ENCODE measurements at places on chromosomes 16 and 17.
A peak's percentile ranks its signal among the peaks of the same experiment; 100 is the strongest.

GRCh38 chr17:56186222-56186786 is 33.0 kb downstream of the ANKFN1 start:
- no peak for DNase-seq

- no peak for DNase-seq
Observed at GRCh38 chr17:75607086-75607485, 19.5 kb downstream of the MYO15B start.

GRCh38 chr16:87418644-87419043 is 26.5 kb downstream of the MAP1LC3B start:
- no peak for DNase-seq

DNA sequence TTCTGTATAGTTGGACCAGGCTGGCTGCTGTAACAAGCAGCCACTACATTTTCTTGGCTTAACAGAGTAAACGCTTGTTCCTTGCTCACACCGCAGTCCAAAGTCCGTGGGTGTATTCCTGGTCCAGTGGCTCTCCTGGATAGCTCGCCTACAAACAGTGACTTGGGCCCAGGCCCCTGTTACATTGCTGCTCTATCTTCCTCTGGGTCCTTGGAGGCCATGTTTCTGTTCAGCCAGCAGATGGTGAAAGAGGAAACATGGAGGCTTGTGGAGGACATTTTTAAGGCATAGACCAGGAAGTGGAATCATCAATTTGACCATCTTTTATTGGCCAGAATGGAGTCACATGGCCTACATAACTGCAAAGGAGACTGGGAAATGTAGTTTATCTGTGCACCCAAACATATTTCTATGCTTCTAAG is 55.1 kb downstream of the ATP2C2 start:
- DNase-seq: peak; percentile 66

DNA sequence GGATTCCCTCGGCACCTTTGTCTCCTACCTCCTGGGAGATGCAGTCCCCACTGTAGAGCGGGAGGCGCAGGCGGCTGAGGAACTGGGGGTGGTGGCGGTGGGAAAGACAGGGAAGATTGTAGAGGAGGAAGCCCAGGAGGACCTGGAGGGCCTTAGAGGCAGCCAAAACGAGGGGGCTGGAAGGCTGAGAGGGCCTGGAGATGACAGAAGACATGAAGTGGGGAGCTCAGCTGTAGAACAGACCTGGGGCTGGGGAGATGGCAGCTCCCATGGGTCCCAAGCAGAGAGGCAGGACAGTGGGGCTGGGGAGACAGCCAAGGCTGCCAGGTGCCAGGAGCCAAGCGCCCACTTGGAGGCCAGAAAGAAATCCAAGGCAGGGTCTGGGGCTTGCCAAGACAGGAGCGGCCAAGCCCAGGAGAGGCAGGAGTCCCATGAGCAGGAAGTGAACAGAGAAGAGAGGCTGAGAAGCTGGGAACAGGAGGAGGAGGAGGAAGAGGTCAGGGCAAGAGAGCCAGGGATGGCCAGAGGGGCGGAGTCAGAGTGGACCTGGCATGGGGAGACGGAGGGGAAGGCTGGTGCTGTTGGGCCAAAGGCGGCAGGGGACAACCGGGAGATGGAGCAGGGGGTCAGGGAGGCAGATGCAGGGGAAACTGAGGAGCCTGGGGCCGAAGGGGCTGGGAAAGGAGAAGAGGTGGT is 803 bp downstream of the APOBR start:
- DNase-seq: no peak

- DNase-seq: no peak
Observed at GRCh38 chr16:57022445-57022844, 33.1 kb downstream of the NLRC5 start.

- no peak for DNase-seq
Observed at GRCh38 chr16:72537664-72538063, 365.7 kb upstream of the PMFBP1 start.

DNA sequence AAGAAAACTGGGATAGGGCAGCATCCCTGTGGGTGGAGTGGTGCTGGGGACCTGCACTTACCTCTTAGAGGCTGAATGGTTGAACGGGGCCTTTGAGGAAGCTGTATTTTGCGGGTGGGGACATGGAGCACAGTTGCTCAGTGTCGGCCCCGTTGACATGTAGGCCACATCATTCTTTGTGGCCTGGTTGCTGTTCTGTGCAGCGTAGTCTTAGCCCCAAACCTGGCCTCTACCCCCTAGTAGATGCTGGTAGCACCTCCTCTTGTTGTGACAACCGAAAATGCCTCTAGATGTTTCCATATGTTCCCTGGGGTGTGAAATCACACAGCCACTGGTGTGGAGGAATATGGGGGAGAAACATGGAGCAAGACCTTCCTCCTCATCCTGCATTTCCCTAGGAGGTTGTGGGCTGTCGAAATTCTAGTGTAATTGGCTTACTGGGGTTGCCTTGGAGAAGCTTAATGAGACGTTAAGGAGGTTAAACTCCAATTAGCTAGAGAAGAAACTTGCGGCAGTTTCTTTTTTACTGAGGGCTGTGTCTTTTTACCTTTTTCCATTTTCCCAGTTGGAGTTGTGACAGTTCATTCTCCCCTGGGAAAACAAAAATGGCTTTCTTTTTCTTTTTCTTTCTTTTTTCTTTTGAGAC is 9.4 kb downstream of the ABCC1 start:
- DNase-seq: no peak

DNA sequence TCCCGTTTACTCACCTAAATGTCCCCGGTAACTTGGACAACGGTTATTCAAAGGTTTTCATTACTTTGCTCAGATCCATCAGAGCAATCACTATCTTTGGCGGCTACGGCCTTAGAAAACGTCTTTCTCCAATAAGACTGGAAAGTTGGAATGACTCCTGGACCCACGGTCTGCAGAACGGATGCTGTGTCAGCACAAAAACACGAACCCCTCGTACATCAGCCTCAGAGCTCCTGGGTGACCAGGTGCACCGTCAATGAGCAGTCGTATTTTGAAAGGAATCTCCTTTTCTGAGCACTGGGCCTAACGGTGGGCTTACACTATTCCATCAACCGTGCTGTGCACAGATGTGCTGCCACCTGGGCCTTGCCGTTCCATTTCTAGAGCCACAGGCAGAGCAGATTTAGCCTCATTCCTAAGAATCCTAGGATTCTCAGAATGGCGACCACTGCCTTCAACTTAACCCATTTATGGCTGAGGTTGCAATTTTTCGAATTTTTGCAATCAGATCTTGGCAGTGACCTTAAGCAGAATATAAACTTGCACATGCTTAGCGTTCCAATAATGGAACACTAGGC is 110.8 kb upstream of the ZNF750 start:
- no peak for DNase-seq

- DNase-seq: no peak
Observed at GRCh38 chr17:59802160-59802559, 90.6 kb downstream of the TUBD1 start.

GRCh38 chr17:2894782-2895181 is 98.5 kb downstream of the RAP1GAP2 start:
- no peak for DNase-seq

DNA sequence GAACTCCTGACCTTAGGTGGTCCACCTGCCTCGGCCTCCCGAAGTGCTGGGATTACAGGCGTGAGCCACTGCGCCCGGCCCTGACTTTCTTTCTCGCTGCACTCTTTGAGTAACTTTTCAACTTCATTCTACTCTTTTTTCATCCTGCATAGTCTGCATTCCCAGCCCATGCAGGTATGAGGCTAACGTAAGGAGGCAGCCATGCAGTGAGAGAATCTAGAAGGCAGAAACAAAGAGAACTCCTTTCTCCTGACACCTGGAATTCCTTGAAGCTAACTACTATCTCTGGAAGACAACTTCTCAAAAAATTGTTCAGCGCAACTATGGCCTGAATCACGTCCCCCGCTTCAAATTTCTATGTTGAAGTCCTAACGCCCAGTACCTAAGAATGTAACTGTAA is 152.0 kb downstream of the SLC39A11 start:
- DNase-seq: no peak

GRCh38 chr17:43020030-43020621 is 2.1 kb downstream of the VAT1 start:
- DNase-seq: no peak

DNA sequence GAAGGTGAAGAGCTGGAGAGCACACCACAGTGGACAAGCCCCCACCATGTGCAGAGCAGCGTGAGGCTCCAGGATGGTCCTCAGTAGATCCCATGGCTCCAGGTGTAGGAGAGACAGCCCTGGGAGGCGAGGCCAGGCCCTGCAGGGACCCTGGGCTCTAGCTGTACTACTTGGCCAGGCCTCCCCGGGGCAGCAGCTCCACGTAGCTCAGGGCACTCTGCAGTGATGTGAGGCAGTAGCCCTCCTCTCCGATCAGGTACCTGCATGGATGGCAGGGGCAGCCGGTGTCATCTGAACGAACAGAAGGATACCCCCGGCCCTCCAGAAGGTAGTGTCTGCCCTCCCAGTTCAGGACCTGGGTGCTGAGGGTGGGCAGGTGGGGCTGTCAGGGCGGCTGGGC is 6.2 kb upstream of the SPATA2L start:
- no peak for DNase-seq

DNA sequence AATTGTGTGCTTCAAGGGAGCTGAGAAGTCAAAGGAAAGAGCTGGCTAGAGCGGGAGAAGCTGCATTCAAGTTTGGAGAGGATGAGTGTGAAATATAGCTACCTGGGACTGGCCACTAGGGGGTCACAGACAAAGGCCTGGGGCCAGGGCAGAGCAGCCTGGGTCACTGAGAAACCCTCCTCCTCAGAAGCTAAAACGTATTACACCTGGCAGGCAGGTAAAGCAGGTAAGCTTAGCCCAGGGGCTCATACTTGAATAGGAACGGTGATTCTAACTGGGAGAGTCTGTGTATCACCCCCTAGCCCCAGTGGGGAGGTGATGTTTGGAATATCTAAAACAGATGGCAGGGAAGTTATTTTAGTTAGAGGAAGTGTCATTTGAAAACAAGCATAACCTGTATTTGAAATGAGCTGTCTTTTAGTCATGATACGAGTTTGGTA is 6.8 kb downstream of the KRT37 start:
- DNase-seq: no peak

DNA sequence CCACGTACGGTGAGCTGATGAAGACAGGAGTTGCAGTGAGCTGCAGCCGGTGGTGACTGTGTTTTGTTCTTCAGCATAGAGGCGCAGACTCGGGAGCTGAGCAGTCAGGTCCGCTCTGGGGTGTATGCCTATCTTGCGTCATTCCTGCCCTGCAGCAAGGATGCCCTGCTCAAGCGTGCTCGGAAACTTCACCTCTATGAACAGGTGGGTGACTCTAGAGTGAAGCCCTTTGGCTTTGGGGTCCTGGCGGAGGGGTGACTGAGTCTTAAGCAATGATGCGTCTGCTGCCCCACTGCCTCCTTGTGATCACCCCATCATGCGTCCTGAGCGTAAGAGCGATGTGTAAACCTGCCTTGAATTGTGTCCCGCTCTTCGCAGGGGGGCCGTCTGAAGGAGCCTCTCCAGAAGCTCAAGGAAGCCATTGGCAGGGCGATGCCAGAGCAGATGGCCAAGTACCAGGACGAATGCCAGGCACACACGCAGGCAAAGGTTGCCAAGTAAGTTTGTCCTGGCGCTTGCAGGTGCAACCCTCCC is 22.9 kb downstream of the UBN1 start:
- DNase-seq: no peak

DNA sequence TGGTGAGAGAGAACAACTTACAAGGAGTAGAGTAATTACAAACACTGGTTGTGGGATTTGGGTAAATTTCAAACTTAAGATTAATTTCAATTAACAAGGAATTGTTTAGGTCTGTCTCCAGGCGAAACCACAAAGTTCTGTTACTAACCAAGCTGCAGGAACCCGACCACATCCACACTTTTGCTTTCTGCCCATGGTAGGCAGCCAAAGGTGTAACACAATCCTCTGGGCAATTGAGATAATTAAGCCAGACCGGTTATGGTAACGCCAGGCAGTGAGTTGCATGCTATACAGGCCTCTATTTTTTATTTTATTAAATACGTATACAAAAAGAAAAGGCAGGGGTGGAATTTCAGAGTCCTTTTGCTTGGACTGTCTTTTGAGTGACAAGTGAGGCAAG is 12.0 kb downstream of the KCNJ2 start:
- DNase-seq: no peak

DNA sequence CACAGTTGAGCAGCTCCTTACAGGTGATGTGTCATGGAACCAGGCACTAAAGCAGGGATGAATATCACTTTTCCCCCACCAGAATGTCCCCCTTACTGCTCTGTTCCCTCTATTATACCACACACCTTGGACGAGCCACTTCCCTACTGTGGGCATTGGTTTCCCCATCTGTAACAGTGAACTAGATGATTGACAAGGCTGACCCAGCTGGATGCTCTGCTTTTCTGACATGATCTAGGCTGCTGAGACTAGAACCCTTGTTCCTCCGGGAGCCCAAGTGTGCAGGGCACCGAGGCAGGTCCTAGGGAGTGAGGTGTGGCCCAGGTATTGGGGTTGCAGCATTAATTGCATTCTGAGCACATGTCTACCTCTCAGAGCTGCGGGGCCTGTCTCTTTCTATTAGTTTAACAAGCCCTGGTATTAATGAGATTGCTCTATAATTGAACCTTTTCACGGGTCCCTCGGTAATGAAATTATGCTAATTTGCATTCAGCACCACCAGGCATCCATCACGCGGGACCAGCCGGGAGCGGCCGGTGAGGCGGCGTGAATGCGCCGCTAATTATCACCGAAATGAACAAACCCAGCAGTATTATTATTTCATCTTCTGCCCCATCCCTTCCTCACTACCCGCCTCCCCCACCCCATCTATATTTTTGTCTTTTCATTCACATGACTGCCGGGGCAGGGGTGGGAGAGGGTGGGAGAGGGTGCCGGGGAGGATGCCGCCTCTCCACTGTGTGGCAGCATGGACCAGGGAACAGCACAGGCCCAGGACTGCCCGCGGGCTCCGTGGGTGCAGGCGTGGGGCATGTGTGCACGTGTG is 121.1 kb downstream of the CYLD start:
- DNase-seq: no peak

DNA sequence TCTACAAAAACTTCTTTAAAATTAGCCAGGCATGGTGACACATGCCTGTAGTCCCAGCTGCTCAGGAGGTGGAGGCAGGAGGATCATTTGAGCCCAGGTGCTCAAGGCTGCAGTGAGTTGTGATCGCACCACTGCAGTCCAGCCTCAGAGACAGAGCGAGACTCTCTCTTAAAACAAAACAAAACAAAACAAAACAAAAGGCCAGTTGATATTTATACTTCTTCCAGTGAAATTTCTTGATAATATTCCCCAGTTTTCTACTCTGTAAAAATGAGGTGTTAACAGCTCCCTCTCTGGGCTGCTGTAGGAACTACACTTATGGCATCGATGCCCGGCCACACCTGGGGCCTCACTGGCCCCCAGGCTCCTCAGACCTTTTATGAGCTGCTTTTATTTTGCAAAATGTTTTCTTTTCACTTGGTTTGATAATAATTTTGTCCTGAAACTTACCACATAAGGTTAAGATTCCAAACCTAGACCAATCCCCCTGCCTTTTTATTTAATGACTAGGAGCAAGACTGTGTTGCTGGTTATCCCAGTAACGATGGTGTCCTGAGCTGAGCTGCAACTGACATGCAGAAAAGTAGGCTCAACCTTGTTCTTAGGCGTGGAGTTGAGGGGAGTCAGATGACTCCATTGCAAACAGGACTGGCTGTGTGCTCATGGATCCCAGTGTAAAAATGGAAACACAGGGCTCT is 17.6 kb downstream of the MAPK8IP3 start:
- DNase-seq: no peak

- no peak for DNase-seq
Observed at GRCh38 chr17:45003877-45004276, 35.8 kb upstream of the C1QL1 start.

All from DMS153 (cell line).